ENCODE measurements at places on chromosomes 7 and 10.

- no peak for DNase-seq
These were observed 874.6 kb downstream of the LRMDA start for GRCh38 chr10:76305930-76306615.

GRCh38 chr10:7786430-7786829 is 1.4 kb downstream of the KIN start:
- DNase-seq, result no peak

DNA sequence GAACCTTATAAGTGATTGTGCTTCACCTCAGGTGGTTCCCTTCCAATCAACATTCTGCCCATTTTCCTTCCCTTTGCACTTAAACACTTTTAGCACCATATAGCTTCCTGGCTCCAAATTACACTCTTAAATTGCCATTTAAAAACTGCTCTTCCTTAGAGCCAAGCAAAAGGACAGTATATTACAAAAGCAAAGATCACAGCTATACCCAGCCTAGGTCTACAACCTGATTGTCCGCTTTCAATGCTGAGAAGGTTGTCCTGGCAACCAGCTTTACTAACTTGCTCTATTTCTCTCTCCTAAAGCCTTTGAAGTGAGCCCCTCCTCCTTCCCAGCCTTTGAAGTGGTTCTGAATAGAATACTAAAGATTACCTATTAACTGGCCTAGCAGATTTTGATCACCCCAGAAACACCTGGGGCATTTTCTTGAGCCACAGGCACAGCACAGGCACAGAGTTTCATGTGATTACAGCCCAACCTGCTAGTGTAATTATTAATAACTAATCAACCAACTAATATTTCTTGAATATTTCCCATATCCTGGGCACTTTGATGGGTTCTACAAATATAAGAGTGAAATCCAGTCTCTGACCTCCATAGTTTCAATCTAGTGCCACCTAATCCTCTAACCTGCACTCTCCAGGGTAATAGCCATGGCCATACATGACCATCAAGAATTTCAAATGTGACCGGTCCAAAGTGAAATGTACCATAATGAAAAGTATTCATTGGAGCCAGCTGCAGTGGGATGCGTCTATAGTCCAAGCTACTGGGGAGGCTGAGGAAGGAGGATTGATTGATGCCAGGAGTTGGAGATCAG is 63.6 kb upstream of the TRIM24 start:
- no peak for DNase-seq

DNA sequence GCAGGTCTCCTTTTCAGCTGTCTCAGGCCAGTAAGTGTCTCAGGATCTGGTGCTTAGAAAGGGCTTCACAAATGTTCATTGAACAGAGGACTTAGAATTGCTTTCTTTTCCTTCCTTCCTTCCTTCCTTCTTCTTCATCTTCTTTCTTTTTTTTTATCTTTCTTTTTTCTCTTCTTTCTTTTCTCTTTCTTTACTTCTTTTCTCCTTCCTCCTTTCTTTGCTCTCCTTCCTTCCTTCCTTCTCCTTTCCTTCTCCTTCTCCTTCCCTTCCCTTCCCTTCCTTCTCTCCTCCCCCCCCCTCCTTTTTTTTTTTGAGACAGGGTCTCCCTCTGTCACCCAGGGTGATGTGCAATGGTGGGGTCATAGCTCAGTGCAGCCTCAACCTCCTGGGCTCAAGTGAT is 34.6 kb downstream of the COL26A1 start:
- DNase-seq, result no peak

- no peak for DNase-seq
These were observed 135.6 kb downstream of the CHN2 start for GRCh38 chr7:29330136-29330535.

DNA sequence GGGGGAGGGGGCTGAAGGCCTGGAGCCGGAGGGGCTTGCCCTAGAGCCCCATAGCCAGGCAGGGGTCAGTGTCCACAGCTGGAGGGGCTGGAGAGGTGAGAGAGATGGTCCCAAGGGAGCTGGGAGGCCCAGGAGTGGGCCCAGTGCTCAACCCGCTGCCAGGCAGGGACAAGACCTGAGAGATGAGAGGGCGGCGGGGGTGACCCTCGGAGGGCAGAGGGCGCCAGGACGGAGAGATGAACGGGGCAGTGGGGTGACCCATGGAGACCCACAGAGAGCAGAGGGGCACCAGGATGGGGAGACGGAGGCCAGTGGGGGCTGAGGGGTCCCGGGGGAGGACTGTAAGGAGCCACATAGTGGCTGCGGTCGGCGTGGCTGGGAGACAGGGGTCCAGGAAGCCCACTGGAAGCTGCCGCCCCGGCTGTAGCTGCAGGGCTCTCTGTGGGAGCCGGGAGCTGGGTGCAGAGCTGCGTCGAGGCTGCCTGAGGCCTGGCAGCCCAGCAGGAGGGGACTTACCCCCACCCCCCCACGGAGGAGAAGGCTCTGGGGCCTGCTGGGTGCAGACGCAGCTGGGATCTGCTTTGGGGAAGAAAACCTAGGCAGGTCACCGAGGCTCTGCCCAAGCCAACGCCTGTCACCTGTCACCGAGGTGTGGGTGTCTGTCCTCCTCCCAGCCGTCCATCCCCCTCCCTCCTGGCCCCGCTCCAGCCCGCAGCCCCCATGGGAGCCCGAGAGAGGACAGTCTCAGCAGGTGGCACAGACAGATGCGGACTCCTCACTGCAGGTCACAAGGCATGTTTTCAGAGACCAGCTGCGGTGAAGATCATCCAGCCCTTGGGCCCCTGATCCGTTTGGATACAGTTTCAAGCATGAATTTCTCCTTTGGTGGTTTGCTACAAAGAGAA is 25.1 kb downstream of the PWWP2B start:
- no peak for DNase-seq

- no peak for DNase-seq
These were observed 9.5 kb upstream of the WDR11 start for GRCh38 chr10:120841522-120842189.
